CD8-positive, alpha-beta memory T cell (primary cell): ENCODE measurements at places on chromosomes 13 and 19. TPM values are rescaled to one million over a fixed set of nuclear protein-coding genes. Genes with fewer than 3 reads are reported as not detected.

CATSPERD gene
- not detected for total RNA-seq

- DNase-seq, result no peak
Measured at GRCh38 chr13:48892053-48892687, 83.5 kb upstream of the FNDC3A start.

DNA sequence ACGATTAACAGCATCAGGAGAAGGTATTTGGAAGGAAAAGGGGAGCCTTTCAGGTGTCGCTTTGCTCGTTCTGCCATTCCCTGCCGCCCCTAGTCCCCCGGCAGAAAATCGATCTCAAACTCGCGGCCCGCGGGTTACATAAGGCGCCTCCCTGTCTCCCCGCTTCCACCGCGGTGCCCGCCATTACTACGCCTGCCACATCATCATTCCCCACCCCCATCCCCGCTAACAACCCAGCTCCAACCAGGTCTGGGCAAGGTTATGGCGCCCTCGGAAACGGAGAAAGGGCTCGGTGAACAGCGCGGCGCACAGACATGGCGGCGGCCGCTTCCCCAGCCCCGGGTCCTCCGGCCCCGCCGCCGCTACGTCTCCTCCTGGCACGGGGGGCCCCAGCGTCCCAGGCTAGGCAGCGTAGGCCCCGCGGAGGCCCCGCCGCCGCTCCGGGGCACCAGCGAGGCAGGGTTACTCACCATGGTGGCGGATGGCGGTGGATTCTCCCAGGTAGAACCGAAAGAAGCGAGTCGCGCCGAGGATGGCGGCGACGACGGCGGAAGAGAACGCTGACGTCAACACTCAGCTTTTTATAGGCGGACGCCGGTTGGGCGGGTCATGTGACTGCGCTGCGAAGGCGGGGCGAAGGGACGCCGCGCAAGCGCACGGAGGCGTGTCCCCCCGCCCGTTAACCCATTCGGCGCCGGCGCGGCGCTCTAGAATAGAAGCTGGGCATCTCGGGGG is at the start of gene EEF2:
EEF2 (minus strand) TSS at position 556 of the 735 bp plus-strand sequence; CDS start at position 473, 83 bp downstream.
- DNase-seq, result peak; percentile 91

DNA sequence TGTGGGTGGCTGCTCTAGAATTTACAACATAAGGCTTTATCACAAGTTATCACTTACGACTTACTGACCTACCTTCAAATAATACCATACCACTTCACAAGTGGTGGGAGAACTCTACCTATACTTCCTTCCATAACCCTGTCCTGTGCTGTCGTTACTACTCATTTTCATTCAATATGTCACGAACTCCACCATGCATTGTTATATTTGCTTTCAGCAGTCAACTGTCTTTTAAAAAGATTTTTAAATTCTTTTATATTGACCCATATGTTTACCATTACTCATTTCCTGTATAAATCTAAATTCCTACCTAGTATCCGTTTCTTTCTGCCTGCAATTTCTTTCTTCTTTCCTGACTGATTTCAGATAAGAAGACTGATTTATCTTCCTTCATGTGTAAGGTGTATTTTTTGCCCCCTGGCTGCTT is 200.0 kb downstream of the KLF12 start:
- DNase-seq, result no peak

TEKTIP1 gene
- 1.2 TPM for total RNA-seq

GRCh38 chr19:16945364-16945714 is 56.5 kb downstream of the F2RL3 start:
- DNase-seq, result no peak

IFI30 gene
- 34.5 TPM for total RNA-seq

- DNase-seq, result no peak
Measured at GRCh38 chr19:7415163-7415856, 66.6 kb downstream of the ARHGEF18 start.

ZNF599 gene
- total RNA-seq, result 3.8 TPM

DNA sequence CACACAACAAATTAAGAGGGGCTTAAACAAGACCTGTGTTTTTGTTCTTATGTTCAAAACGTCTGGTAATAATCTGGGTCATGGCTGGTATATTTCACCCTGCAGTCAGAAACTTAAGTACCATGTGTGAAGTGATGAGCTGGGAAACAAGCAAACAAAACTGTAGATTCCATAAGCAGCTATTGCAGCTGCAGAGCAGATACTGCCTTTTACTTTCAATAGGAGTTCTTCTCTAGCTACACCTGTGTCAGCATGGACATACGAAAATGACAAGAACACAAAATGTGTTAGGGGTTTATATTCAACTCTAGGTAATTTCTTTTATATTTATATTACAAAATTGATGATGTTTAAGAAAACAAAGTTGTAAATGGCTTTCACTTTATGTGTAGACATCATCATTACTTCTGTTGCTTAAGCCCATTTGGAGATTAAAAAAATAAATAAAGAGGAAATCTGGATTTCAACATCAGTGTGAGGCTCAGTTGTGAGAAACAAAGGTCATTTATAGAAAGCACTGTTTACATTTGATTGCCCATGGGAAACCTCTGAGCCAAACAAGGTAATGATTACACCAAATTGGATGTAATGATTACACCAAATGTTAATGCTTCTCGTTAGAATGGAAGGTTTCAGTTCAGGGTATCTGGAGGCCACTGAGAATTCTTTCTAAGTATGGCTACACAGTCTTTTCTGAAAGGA is 451.0 kb upstream of the SLC10A2 start:
- DNase-seq, result no peak

DNA sequence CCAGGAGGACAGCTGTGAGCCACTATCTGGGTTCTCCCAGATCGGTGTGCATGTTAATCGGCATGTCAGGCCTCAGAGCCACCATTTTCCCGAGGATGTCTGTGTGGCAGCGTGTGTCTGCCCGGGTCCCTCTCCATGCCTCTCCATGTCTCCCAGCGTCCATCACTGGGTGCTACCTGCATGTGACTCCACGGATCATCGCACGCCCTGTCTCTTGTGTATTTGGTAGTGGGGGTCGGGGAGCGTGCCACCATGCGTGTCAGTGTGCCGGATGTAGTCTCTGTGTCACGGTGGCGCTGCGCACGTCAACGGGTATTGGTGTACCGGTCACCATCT is 5.9 kb downstream of the NFIX start:
- DNase-seq, result no peak

HRC gene
- total RNA-seq, result not detected

GRCh38 chr13:98975822-98976261 is 2.0 kb downstream of the DOCK9 start:
- DNase-seq, result no peak

DNA sequence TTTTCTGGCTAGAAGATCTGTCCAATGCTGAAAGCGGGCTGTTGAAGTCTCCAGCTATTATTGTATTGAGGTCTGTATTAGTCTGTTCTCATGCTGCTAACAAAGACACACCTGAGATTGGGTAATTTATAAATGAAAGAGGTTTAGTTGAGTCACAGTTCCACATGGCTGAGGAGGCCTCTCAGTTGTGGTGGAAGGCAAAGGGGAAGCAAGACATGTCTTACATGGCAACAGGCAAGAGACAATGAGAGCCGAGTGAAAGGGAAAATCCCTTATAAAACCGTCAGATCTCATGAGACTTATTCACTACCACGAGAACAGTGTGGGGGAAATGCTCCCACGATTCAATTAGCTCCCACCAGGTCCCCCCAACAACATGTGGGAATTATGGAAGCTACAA is 980.4 kb downstream of the SLITRK5 start:
- no peak for DNase-seq

DNA sequence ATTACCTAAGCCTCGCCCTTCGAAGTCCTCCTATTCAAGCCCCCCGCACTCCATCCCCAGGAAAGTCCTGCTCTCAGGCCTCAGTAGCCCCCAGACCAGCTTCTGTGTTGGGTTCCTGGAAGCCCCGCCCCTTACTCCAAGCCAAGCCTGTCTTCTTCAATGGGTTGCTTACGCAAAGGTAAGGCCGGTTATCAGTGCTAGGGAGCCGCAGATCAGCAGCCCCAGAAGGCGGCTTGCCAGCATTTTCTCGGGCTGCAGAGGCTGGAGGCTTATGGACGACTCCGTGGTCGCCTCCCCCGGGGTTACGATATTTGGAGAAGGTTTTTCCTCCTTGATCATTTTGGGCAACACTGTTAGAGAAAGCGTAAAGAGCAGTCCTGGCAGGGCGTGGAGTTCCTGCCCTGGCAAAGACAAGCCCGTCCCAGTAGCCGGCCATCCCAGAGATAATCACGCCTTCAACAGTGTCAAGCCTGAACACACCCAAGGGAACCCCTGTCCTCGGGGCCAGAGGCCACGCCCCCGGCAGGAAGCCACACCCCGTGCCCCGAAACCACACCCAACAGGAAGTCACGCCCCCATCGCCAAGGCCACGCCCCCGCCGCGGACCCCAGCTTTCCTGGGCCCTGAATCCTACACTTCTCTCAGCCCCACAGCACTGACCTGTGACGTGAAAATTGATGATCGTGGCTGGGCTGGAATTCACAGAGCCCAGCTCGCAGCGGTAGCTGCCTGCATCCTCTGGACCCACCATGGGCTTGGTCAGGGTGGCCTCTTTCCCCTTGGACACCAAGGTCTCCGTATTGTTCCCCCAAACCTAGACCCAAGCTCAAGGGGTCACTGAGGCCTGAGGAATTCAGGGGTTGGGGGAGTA is 954 bp upstream of the RASIP1 start:
- no peak for DNase-seq

TNNI3 gene
- not detected for total RNA-seq

GRCh38 chr13:23705583-23705982 is 135.4 kb downstream of the TNFRSF19 start:
- DNase-seq, result no peak

- no peak for DNase-seq
Measured at GRCh38 chr19:35340431-35340830, 7.3 kb upstream of the FFAR1 start.

- no peak for DNase-seq
Measured at GRCh38 chr19:55669418-55670279, 5.4 kb upstream of the EPN1 start.

DNA sequence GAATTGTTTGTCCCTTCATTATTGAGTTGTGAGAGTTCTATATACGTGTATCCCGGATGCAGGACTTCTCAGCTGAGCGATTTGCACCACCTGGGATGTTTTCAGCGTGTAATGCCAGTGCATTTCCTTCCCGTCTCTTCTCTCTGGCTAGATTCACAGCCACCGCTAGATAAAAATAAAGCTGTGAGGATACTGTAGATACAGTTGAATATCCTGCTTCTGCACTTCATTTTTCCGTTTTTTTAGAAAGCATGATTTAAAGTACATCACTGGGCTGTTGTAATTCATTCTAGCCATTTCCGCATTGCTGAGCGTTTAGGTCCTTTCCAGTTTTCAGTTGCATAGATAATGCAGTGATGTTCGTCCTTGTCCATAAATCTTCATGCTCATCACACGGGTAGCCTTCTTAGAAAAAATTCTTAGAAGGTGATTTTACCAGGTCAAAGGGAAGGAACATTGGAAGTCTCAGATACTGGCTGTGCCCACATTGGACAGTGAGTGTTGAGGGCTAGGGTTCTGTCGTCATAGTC is 14.7 kb downstream of the PPP1R37 start:
- no peak for DNase-seq

DNA sequence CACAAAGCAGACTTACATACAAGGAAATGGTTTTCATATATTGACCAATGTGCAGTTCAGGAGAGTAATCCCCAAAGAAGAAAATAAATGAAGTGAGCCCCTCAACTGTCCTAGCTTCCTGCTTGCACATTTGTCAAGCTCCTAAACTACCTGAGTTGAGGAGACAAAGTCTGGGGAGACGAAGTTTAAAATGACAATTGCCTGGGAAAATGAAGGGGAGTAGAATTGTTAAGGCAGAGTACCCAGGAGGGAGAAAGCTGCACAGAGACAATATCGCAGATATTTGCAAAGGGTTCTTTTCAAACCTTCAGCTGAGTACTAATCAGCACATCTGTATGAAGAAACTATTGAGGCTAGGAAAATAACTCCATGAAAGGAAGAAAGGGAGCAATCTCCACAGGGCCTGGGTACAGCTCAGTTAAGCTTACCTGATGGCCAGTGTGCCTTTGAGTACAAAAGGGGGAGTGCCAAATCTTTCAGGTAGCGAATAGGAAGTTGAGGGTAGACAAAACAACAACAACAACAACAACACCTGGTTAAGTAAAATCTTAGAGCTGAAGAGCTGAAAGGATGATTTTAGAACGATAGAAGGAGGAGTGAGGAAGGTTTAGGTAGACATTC is 1700.1 kb upstream of the PRR20A start:
- DNase-seq, result no peak

FXYD3 gene
- total RNA-seq, result not detected

GRCh38 chr13:48590141-48590901 is 57.4 kb upstream of the RCBTB2 start:
- DNase-seq, result no peak

ZNF419 gene
- total RNA-seq, result 7.3 TPM

DNA sequence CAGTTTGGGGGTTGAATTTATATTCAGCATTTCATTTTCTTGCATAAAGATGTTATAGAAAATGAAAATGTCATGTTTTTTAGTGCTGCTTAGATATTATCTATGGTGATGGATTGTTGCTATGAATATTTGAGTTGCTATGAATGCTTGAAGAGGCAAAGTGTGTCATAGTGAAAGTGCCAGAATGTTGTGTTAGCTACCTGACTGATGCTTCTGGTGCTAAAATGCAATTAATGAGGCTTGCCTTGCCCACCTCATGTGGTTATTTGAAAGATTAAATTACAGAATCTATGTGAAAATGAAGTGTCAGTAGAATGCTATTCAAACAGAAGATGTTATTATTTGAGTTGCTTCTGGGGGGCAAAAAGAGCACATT is 62.7 kb upstream of the MYCBP2 start:
- DNase-seq, result no peak

DNA sequence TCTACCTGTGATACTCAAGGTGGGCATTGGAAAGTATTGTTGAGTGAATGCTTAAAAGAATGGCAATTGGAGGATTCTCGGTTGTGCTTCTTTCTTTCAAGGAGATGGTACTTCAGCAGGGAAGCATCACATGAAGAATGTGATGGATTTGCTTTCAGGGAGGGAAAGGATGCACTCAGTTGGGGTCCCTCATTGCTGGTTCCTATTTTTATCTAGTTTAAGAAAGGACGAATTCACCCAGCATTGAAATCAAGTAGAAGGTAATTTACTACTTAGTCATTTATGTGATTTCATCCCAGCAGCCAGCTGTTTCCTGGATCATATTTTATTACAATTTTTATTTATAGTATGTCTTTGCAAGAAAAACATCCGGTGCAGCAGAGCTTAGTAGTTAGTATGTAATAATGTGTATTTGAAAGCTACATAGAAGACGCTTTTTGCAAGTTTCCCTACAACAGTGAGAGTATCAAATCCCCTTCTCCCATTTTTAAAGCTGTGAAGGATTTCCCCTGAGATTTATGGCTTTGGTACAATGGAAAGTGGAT is 417.9 kb downstream of the GPC5 start:
- DNase-seq, result no peak

SEMA6B gene
- 0.91 TPM for total RNA-seq

YIPF2 gene
- 33.7 TPM for total RNA-seq

NLRP9 gene
- not detected for total RNA-seq

- DNase-seq, result no peak
Measured at GRCh38 chr13:93915269-93915809, 564.1 kb downstream of the DCT start.
